Ascending aorta (tissue), 2 donors: ENCODE measurements at places on chromosomes 2 and 18.

DNA sequence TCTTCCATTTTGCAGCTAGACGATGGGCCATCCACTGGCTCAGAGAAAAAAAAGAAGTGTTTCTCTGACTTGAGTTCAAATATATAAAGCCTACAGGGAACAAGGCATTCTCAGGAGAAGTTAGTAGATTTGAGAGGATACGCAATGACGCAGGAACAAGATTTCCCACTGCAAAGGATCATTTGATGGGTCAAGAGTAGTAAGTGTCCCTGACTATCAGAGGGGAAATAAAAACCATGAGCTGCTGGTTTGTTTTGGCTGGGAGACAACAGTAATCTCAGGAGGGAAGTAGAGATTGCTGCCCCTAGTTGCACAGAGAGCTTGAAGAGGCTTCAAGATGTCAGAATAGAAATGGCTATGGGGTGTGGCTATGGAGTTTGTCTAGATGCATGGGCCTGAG is 22.3 kb upstream of the MYO1B start:
- no peak for DNase-seq

DNA sequence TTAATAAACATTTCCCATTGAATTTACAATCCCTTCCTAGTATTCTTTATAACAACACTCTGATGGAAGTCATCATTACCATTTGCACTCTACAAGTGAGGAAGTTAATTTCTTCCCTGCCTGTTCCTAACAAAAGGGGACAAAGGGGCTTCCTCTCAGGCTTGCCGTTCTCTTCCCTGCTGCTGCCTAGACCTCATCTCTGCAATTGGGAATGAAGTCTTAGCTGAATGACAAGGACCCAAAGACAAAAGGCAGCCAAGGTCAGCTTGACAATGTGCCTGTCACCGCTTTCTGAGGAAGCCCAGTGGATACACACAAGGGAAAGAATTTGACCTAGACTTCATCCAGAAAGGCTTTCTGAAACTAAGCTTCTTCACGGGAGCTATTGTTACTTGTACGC is 416.4 kb downstream of the CMPK2 start:
- DNase-seq, result no peak

DNA sequence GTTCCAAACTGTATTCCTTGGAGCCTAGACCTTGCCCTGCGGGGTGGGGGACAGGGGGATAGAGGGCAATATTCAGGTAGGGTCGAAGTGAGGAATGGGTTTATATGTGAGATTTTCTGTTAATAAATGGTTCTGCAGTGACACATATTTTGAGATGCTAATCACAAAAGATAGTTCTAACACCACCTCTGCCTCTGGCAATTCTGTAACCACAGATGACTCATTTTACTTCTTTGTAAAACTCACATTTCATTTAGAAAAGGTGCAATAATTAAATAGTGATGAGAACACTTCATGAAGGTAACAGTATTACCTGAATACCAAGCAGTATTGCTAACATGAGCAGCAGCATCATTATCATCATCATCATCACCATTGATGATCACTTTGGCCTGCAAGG is 306.6 kb downstream of the SUCLG1 start:
- no peak for DNase-seq

GRCh38 chr2:241309684-241310117 is 5.8 kb downstream of the HDLBP start:
- no peak for DNase-seq

DNA sequence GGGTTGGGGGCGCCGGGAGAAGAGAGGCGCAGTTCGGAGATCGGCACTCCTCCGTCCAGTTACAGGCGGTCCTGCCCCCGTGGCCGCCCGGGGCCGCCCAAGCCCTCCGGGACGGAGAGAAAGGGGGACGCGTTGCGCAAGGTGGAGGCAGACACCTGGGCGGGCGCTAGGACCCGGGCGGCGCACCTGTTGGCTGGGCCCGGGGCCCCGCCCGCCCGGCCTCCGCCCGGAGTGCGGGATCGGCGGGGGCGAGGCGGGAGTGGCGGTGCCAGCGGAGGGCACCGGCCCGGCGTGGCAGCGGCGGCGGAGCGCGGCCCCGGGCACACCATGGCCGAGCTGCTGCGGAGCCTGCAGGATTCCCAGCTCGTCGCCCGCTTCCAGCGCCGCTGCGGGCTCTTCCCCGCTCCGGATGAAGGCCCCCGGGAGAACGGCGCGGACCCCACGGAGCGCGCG is at the start of gene SGPP2:
Gene SGPP2, plus strand, starts transcription at position 268 of the 453 bp plus-strand sequence. Its CDS starts 60 bp downstream, at position 328.
- no peak for DNase-seq

DNA sequence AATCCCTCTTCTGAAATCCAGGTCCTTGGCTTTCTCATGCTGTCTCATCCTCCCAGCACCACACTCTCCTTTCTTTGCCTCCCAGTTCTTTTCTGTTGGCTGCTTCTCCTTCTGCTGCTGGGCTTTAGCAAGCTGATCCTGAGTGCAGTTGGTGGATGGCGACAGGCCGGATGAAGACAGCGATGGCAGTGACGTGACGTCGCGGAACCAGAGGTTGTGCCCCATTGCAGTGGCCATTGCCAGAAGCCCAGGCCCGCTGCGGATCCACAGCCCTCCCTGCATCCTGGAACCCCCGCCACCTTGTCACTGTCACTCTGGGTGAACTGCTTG is 75.2 kb downstream of the EIPR1 start:
- no peak for DNase-seq

DNA sequence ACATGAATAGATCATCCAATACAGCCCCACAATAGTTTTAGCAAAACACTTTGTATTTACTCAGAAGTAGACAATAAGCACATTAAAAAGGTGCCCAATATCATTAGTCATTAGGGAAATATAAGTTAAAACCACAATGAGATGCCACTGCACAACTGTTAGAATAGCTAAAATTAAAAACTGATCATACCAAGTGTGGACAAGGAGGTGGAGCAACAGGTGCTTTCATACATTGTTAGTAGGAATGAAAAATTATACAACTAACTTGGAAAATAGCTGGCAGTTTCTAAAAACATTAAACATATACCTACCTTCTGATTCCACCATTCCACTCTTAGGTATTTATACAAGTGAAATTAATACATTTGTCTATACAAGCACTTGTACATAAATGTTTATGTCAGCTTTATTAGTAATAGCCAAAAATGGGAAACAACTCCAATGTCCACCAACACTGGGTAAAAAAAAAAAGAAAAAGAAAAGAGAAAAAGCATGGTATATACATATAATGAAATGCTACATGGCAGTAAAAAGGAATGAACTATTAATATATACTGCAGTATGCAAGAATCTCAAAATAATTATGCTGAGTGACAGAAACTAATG is 27.6 kb upstream of the UBE2E3 start:
- no peak for DNase-seq

GRCh38 chr18:58012356-58012755 is 31.7 kb upstream of the NEDD4L start:
- DNase-seq, result no peak

DNA sequence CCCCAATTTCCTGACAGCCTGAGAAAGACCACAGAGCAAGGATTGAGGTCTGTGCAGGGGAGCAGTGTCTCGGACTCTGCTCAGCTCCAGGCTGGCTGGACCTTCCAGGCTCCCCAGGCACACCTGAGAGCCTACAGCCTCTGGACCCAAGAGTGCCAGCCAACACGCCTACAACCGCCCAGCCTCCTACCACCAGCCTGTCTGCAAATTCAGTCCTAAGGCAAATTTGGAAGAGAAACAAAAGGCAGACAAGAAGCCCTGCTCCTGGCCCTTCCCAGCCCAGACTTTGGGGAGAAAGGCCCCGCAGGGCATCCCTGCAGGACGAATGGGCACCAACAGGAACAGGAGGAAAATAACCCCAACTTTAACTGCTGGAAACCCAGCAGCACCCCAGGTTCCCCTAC is 1.9 kb downstream of the HS6ST1 start:
- DNase-seq, result no peak

- DNase-seq, result no peak
Measured at GRCh38 chr2:109380502-109381326, 233.1 kb downstream of the SEPTIN10 start.

DNA sequence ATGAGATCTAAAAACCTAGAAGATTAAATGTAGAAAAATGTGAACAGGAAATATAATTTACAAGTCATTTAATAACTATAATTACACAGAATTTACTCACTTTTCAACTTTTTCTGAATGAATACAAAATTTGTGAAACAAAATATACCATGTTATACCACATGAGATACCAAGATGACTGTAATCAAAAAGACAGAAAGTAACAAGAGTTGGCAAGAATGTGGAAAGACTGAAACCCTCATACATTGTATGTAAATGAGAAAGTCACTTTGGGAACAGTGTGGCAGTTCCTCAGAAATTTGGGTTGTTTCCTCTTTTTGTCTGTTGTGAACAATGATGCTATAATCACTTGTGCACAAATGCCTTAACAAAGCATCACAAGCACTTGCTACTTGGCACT is 145.4 kb upstream of the ZNF804A start:
- no peak for DNase-seq

- DNase-seq, result peak; percentile 46
Measured at GRCh38 chr2:20231598-20232026, 6.7 kb upstream of the SDC1 start.

DNA sequence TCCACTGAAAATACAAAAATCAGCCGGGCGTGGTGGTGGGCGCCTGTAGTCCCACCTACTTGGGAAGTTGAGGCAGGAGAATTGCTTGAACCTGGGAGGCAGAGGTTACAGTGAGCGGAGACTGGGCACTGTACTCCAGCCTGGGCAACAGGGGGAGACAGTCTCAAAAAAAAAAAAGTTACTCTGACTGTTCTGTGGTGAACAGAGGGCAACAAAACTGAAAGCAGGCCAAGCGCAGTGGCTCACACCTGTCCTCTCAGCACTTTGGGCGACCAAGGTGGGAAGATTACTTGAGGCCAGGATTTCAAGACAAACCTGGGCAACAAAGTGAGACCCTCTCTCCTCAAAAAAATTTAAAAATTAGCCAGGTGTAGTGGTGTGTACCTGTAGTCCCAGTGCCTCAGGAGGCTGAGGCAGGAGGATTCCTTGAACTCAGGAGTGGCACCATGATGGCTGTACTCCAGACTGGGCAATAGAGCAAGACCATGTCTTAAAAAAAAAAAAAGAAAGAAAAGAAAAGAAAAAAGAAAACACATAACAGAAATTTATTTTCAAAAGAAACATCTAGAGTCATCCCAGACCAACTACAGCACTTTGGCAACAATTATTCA is 13.6 kb upstream of the RTN4 start:
- no peak for DNase-seq

DNA sequence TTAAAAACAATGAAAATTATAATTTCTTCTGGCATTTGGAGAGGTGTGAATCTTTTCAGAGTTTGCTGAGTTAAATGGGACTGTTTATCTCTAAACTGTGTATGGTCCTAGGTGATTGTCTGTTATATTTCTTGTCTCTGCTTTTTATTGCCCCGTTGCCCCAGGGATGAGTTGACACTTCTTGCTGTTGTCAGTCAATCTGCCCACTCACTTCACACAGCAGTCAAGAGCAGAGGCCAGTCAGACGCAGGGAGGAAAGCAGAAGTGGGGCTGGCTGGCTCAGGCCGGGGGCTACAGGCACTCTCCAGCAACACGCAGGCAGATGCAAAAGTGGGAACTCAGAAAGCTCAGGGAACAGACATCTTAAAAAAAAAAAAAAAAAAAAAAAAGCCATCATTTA is 365.2 kb downstream of the CLIP4 start:
- no peak for DNase-seq

GRCh38 chr2:74779265-74779558 is 54.7 kb upstream of the HK2 start:
- DNase-seq, result no peak

DNA sequence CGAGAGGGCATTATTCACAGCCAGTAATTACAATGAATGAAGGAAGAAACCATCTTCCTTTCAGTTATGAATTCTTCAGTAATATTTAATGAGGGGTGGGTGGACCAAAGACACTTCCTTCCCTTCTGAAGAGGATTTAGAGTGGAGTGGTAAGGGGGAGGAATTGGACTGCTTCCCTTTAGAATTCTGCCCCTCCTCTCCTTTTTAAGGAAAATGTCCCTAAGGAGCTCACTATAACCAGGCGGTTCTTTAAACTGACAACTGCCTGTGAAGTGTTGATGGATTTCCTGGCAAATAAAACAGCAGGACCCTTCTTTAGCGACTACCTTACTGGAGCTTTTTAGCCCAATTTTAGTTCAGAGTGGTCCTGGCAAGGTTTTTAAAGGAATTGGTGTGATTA is 86.4 kb downstream of the LIMS1 start:
- DNase-seq, result no peak

DNA sequence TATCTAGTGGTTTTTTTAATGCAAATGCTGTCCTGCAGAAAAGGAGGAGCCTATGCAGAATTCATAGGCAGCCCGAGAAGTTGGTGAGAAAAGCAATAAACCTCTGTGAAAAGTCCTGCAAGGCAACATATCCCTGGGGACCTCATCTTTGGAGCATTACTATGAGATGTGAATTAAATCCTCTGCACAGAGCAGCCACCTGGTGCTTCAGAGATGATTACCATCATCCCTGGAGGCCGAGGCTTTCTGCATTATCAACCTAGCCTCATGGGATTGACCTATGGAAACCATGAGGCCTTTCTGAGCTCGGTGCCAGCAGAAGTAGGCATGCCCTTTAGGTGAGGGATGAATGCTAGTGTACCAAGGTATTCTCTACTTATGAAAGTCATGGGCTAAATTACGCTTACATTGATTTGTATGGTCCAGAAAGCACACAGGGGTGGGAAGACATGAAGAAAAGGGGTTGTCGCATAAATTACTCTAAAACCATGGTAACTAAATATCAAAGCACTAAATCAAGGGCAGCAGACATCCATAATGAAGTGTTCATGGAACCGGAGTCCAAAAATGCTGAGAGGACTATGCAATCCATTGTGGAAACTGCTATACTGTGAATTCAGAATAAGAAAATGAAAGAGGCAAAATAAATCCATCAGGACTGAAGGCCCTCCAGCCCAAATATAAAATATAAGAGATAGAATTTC is 623.5 kb upstream of the DDX18 start:
- DNase-seq, result no peak

DNA sequence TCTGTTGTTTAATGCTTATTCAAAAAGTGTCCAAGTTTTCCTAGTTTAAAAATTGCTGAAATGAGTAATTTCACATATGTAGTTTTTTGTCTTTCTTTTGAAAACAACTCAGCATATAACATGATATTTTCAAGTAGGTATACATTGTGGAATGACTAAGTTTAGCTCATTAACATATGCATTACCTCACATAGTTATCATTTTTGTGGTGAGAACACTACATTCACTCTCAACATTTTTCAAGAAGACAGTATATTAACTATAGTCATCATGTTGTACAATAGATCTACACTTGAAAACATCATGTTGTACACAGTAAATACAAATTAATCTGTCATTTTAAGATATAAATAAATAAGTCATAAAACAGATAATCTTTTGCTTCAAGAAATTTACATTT is 340.0 kb downstream of the CCDC85A start:
- no peak for DNase-seq

DNA sequence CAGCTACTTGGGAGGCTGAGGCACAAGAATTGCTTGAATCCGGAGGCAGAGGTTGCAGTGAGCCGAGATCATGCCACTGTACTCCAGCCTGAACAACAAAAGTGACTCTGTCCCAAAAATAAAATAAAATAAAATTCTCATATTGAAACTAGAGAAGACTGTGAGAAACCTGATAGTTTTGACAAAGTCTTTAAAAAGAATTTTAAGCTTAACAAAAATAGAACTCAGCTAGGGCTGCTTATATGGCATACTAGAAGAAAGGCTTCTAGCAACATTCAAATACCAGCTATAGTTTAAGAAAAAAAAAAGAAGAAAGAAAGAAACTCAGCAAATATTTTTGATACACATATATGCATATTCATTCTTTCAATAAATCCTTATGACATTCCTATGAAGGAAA is 13.6 kb downstream of the HADHA start:
- no peak for DNase-seq
